ENCODE measurements at places on chromosomes 4 and X.

DNA sequence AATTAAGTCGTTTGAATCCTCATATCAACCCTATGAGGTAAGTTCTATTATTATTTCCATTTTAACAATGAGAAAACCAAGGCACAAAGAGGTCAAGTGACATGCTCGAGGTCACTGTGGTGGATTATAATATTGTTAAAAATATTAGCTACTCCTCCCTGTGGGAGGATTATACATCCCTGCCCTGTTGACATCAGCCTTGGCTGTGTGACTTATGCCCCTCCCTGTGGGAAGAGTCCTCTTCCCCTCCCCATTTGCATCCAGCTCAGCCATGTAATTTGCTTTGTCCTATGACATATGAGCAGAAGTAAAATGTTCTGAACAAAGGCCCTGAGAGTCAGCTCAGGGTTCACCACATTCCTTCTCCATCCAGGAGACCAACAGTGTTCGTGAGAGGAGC lies 152.7 kb upstream of the ZIC3 start:
- DNase-seq: no peak

GRCh38 chr4:82708982-82709381 lies 89.6 kb downstream of the SCD5 start:
- DNase-seq: no peak

GRCh38 chr4:42905591-42905990 lies 13.1 kb downstream of the GRXCR1 start:
- DNase-seq: no peak

DNA sequence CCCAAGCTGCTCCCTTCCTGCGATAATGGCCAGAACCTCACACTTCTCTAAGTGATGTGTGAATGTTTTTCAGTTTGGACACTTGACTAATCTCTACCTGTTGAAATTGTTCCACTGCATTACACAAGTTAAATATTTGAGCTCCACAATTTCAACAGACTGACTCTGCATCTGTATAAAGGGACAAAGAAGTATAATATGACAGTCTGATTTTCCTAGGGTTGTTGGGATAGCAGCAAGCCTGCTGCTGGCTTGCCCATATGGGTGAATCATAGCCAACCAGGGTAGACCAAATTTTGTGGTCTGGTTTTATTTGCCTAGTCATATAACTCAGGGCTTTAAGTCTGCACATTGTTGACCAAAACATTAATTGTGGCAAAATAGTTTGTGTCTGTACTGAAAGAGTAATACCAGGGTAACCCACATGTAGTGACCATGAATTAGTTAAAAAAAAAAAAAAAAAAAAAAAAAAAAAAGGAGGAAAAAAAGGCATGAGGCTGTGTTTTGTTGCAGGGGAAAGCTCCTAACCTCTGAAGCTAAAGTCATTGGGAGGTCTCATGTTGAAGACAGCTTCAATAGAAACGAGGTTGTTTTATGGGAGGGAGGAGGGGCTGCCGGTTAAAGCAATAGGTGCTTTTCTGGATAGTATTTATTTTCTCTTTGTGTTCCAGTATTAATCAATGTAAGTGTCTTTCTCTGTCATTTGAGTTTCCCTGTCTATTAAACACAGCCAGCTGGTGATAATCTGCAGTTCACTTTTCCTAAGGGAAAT lies 534.2 kb downstream of the RAB28 start:
- no peak for DNase-seq

DNA sequence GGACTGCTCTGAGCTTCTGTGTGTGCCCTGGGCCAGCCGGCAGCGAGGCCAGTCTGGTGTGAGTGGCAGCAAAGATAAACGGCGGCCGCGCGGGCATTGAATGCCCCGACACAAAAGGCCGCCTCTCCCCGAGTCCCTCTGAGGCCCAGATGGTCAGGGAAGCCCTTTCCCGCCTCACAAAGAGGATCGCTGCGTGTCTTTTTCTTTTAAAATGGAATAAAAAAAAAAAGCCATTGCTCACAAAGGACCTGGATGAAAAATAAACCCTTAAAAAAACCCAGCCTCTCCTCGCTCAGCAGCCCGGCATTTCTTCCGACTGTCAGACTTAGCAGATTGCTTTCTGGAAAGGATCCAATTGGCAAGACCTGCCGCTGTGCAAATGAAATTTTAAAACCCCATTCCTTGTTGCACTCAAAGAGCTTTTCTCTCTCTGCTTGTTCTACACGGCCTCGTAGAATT lies 578.7 kb downstream of the BCOR start:
- DNase-seq: peak; percentile 71

- DNase-seq: no peak
These were observed 133.3 kb downstream of the PJA1 start for GRCh38 chrX:69031971-69032391.

DNA sequence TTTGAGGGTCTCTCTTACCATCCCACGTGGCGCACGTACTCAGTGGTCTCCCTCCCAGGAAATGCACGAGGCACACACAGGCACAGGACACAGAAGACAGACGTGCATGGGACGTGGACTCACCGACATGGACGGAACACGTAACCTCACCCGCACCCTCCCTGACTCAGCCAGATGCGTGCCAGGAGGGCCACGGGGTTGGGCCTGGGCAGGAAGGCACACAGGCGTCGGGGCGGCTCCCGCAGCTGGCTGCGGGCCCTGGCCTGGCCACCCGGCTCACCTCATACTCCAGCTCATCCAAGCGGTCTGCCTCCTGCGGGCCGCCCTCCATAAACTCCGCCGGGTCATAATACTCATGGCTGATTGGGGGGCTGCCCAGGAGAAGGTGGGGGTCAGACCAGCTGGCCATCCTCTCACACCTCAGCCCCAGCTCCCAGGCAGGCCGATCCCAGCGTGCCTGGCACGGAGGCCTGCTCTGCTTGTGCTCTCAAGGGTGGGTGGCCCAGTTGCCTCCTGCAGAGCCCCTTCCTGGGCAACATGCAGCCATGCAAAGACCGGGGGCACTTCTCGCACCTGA lies 12.6 kb downstream of the SSR4 start:
- DNase-seq: no peak

DNA sequence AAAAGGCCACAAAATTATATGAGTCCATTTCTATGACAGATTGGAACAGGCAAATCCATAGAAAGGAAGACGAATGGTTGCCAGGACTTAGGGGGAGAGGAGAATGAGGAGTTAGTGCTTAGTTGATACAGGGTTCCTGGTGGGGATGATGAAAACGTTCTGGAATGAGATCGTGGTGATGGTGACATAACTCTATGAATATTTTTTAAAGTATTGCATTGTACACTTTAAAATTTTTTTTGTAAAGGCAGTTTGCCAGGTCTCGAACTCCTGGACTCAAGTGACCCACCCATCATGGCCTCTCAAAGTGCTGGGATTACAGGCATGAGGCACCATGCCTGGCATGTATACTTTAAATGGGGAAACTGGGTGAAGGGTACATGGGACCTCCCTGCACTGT lies 9.9 kb upstream of the CCNQ start:
- DNase-seq: no peak

GRCh38 chr4:189060104-189060503 lies 880.6 kb upstream of the FRG1 start:
- no peak for DNase-seq

DNA sequence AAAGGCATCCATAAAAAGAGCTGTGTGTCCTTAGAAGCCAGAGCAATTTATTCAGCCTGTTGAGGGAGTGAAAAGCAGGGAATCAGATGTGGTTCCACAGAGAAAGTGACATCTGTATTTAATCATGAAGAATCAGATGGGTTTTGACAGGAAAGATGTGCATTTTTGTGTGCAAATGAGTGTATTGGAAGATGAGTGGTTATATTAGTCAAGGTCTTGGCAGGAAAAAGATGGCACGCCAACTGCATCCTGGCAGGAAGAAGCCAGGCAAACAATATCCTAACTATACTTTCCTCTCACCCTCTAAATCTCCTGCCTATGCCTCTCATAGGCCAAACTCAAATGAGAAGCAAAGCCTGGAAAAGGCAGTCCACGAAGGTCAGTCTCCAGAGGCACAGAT lies 59.1 kb downstream of the SCFD2 start:
- DNase-seq: no peak

GRCh38 chr4:124529131-124529530 lies 183.4 kb downstream of the ANKRD50 start:
- no peak for DNase-seq

DNA sequence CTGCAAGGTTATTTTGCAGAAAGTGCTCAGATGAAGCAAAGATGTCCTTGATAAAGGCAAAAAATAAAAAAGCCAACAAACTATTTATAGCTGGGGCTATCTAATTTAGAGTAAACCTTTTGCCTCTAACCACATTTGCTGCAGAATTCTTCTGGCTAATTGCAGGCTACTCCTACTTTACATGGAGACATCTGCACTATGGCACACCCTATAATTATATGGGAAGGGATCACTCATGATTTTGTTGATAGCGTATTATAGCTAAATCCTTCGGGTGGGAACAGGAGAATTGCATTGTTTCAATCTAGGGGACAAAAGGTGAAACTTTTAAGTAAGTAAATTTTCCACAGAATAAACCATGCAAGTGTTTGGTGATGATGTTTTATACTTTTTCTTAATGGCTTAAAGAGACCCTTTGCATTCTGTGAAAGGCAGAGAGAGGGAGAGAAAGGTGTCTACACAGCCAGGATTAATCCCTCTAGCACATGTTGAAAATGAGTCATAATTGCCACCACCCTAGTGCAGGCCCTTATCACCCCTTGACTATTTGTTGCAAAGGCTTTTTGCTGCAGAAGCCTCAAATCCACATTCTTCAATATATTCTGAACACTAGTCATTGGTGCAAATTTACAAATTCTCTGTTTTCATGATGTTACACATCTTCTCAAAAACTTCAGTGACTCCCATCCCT lies 221.3 kb upstream of the BMP3 start:
- DNase-seq: peak; percentile 11

- no peak for DNase-seq
These were observed 30.8 kb downstream of the HERC3 start for GRCh38 chr4:88623097-88623496.

GRCh38 chr4:67446811-67447210 lies 98.5 kb downstream of the CENPC start:
- DNase-seq: no peak

GRCh38 chr4:62450740-62451139 lies 1250.6 kb downstream of the ADGRL3 start:
- DNase-seq: no peak

- DNase-seq: no peak
These were observed 27.5 kb upstream of the PLCXD1 start for GRCh38 chrX:253451-254297.

GRCh38 chr4:88953400-88953799 lies 103.6 kb downstream of the FAM13A start:
- DNase-seq: no peak
